ENCODE measurements at places on chromosomes 1 and 21. TPM values are rescaled to one million over a fixed set of nuclear protein-coding genes. Genes with fewer than 3 reads are reported as not detected.

The LRRIQ3 gene
- 2.5 TPM for total RNA-seq

The PHTF1 gene
- 22.1 TPM for total RNA-seq

The HPCAL4 gene
- total RNA-seq: 0.75 TPM

The LIPI gene
- not detected for total RNA-seq

The FAM72A gene
- total RNA-seq: 23.0 TPM

The CD1B gene
- not detected for total RNA-seq
